ENCODE measurements at places on chromosomes 6 and 20.

- no peaks in the 10 kb centered on the region for H3K27me3 ChIP-seq
- H3K36me3 ChIP-seq: no peaks in the 10 kb centered on the region
- H3K27ac ChIP-seq: no peak overlapping the region
- no peak for DNase-seq
- H3K4me3 ChIP-seq: no peak overlapping the region
- no peaks in the 10 kb centered on the region for H3K4me1 ChIP-seq
Observed at GRCh38 chr20:54097236-54097529, 26.8 kb upstream of the BCAS1 start.

- peaks cover 33% of the 10 kb centered on the region for H3K27me3 ChIP-seq
- peak overlapping the region; percentile 97 for H3K27ac ChIP-seq
- H3K4me3 ChIP-seq: peak overlapping the region; percentile 84
Observed at GRCh38 chr6:142946924-142947713, 2.1 kb upstream of the HIVEP2 start.

DNA sequence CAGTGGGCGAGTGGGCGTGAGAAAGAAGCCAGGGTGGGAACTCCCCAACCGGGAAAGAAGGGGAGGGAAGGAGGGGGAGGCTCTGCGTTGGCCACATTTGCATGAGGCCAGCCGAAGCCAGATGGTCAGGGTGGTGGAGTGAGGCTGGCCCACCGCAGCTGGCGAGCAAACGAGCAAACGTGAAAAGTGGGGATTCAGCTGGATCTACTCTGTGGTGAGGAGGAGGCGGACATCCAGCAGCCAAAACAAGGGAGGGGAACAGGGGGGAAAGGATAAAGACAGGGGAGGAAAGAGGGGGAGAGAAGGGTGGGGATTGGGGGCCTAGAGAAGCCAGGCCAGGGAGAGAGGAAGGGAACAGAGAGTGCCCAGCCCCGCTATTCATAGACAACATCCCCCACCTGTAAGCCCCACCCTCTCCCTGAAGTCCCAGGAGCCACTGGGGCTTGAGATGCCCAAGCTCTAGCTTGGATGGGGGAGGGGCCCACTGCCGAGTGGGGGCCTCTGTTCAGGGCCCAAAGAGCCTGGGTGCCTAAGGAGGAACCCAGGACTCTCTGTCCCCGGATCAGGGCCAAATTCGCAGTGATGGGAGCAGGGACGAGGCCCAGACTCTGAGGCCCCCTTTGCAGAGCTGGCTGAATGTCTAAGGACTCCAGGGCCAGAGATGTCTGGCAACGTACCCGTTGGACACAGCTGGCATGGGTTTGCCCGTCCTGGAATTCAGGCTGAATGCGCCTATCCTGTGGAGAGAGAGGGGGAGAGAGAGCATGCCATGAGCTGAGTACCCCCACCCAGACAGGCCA is 45.1 kb downstream of the CPNE5 start:
- H3K27me3 ChIP-seq: no peaks in the 10 kb centered on the region
- 0 out of 2 replicates have a peak overlapping the region, but pooled peaks have one; percentile 45 for H3K27ac ChIP-seq
- peaks cover 24% of the 10 kb centered on the region for H3K4me1 ChIP-seq
- peak overlapping the region; percentile 37 for H3K4me3 ChIP-seq
- H3K36me3 ChIP-seq: no peaks in the 10 kb centered on the region

GRCh38 chr6:111096246-111096645 is 8.9 kb downstream of the SLC16A10 start:
- no peaks in the 10 kb centered on the region for H3K36me3 ChIP-seq
- H3K4me3 ChIP-seq: no peak overlapping the region
- no peak overlapping the region for H3K27ac ChIP-seq
- DNase-seq: no peak

DNA sequence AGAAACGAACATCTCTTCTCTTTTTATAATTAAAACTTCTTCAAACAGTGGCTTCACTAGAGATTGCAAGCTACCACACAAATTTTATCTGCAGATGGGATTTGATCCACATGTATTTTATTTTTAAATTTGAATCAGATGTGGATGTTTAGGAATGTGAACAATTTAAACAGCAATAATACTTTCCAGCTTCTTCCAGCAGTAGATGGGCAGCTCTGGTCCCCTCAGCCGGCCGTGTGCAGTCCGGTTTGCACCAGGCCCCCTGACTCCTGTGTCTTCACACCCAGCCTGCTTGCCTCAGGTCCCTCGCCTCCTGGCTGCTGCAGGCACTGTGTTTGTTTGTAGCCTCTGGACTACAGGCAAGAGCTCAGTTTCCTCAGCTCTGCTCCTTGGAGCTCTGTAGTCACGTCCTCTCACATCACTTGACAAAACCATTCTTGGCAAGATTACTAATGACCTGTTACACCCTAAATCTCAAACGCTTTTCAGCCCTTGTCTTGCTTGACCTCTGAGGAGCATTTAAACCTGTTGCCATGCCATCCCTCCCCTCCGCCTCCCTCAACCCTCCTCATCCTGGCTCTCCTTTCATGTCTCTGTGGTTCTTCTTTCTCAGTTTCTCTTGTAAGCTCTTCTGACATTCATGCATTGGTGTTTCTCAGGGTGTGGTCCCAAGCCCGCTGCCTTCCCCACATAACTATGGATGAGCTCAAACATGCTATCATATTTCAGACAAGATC is 13.2 kb upstream of the ZBTB24 start:
- no peaks in the 10 kb centered on the region for H3K36me3 ChIP-seq
- H3K27me3 ChIP-seq: no peaks in the 10 kb centered on the region
- H3K4me3 ChIP-seq: no peak overlapping the region
- H3K27ac ChIP-seq: no peak overlapping the region
- no peak for DNase-seq

GRCh38 chr6:16367571-16367970 is 129.2 kb downstream of the GMPR start:
- no peak overlapping the region for H3K27ac ChIP-seq
- H3K4me3 ChIP-seq: no peak overlapping the region
- H3K27me3 ChIP-seq: no peaks in the 10 kb centered on the region
- H3K36me3 ChIP-seq: no peaks in the 10 kb centered on the region

DNA sequence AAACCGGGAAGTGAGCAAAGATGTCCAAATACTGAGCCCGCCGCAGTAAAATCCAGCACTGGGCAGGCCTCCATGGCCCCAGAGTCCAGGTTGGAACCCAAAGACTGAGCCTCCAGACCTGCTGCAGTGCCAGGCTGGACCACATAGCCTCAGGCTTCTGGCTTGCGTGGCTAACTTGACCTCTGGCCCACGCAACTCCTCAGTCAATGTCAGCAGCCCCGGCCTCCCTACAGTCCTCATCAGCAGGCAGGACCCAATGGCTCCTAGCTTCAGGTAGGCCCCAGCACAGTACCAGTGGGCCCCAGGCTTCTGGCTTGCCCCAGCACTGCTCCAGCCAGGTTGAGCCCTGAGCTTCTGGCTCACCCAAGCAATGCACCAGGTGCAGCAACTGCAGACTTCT is 245.1 kb upstream of the AFDN start:
- no peak overlapping the region for H3K4me3 ChIP-seq
- no peaks in the 10 kb centered on the region for H3K27me3 ChIP-seq
- H3K36me3 ChIP-seq: no peaks in the 10 kb centered on the region
- no peaks in the 10 kb centered on the region for H3K4me1 ChIP-seq

GRCh38 chr6:112291161-112291762 is 36.9 kb upstream of the LAMA4 start:
- H3K36me3 ChIP-seq: no peaks in the 10 kb centered on the region
- H3K27me3 ChIP-seq: no peaks in the 10 kb centered on the region
- no peak overlapping the region for H3K4me3 ChIP-seq
- no peak overlapping the region for H3K27ac ChIP-seq
- no peak for DNase-seq
- peaks cover 9% of the 10 kb centered on the region for H3K4me1 ChIP-seq

GRCh38 chr6:41063884-41064285 is 8.3 kb downstream of the OARD1 start:
- H3K4me1 ChIP-seq: no peaks in the 10 kb centered on the region
- DNase-seq: no peak
- H3K27me3 ChIP-seq: no peaks in the 10 kb centered on the region

GRCh38 chr20:8306937-8307336 is 174.9 kb downstream of the PLCB1 start:
- no peak overlapping the region for H3K4me3 ChIP-seq
- peaks cover 14% of the 10 kb centered on the region for H3K4me1 ChIP-seq
- H3K27ac ChIP-seq: no peak overlapping the region
- DNase-seq: no peak
- no peaks in the 10 kb centered on the region for H3K36me3 ChIP-seq

DNA sequence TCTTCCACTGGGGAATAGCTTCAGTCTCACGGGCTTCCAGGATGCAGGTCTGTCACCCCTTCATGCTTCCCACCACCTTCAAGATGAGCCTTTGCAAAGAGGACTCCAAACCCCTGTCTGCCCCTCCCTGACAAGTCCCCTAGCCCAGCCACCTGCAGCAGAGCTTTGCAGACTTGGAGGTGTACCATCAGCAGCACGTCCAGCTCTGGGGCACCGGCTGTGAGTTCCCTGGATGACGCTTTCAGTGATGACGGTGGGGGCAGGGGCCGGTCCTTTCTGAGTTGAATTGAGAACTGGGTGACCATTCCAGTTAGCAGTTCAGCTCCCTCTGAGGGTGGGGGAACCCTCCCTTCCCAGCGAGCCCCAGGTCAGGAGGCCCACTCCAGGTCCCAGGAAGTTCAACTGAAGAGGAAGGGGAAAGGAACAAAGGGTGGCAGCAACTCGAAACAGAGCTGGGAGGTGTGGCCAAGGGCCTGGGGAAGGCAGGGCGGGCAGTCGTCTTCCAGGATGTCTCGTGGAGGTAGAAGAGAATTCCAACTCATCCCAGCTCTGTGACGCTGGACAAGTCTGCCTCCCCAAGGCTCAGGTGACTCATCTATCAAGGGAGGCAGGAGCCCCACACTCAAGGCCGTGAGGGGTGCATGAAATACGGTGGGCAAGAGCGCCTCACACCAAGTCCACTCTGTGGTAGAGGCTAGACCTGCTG is 86.0 kb downstream of the PTPN1 start:
- H3K27me3 ChIP-seq: no peaks in the 10 kb centered on the region
- H3K4me3 ChIP-seq: no peak overlapping the region
- peak; percentile 44 for DNase-seq
- no peaks in the 10 kb centered on the region for H3K36me3 ChIP-seq
- H3K4me1 ChIP-seq: no peaks in the 10 kb centered on the region

DNA sequence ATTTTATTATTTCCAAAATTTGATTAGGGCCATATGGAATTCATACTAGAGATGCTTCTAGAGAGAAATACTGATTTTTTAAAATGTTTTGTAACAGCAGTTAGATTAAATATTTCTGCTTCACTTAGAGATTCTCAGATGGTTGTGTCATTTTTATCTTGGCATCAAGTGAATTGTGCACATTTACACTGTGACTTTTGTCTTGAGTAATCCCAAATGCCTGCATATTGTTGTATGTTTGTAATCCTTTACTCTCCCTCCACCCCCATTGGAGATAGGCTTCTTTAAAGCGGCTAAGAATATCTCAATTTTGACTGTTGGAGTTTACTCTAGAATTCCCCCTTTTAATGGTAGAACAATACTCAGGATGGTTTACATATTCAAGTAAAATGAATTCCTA is 19.0 kb downstream of the STX16 start:
- H3K36me3 ChIP-seq: peaks cover 12% of the 10 kb centered on the region
- H3K27ac ChIP-seq: peak overlapping the region; percentile 97
- no peak for DNase-seq
- peak overlapping the region; percentile 5 for H3K4me3 ChIP-seq

DNA sequence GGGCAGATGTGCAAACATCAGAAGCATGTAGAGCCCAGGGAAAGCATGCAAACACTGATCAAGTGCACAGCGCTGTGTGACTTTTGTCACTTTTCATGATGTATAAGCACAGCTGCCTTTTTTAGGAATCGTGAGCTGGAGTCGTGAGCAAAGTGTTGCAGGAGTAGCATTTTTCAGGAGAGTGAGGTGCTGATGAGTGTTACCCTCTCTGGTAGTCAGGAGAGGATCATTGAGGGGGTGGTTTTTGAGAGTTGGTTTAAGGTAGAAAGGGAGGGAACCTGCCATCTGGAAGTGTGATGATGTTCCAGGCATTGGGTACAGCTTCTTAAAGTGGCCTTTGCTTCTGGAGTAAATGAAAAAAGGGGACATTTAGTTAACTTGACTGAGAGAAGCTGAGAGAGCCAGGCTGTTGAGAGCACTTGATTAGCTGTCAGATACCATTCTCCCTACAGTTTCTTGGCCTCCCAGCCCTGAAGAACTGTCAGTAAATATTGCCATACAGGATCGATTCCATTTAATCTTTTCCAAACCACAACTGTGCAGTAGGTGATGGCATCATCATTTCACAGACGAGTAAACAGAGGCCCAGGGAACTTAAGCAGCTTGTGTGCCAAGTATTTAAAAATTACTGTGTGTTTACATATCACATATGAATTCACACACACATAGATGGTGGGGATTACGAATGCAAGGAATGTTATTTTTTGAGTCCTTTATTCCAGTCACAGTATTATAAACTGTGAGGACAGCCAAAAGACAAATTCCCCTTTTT is 28.9 kb downstream of the TPD52L1 start:
- H3K27ac ChIP-seq: no peak overlapping the region
- no peak overlapping the region for H3K4me3 ChIP-seq

DNA sequence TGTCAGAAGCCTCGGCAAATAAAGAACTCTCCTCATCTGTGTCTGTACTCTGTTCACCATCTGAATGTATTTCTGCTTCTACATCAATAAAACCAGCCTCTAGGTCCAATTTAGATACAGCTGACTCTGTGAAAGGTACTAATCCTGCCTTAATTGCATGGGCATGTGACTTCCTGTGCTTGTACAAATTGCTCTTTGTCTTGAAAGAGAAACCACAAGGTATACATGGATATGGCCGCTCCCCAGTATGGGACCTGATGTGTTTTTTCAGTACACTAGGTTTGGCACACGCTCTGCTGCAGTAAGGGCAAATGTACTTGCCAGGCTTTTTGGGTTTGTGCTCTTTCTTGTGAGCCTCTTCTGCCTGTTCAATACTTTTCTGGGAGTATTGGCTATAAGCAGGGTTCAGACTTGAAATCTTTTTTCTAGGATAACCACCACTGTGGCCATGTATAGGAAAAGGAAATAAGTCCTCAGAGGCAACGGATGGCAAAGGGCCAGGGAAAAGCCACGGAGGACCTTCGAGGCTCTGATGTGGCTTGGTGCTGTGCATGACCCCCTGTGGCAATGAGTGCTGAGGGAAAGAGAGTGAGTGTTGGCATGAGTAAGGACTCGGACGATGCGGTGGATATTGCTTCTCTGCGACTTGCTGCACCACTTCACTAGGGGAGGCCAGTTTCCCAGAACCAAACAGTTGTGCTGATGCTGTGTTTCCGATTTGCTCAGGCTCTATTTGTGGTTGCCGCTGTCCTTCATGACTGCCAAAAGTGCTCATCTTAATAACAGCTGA is 170.9 kb downstream of the HIVEP2 start:
- no peaks in the 10 kb centered on the region for H3K4me1 ChIP-seq
- no peak overlapping the region for H3K4me3 ChIP-seq
- DNase-seq: no peak
- no peaks in the 10 kb centered on the region for H3K36me3 ChIP-seq

DNA sequence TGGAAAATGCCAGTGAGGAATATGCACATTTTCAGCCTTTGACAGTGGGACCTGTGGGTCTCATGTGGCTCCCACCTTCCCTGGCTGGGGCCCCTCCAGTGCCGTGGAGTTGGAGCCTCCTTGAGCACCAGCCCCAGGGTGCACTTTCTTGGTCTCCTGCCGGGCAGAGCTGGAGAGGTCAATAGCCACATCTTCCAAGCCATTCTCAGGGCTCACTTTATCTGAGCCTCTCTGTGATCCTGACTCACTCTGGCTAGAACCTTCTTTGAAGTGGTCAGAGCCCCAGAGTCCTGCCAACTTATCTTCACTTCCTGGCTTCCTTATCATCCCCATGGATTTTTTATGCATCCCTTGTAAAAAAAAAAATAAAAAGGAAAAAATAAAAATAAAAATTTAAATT is 5.7 kb downstream of the VSX1 start:
- no peaks in the 10 kb centered on the region for H3K36me3 ChIP-seq
- H3K27ac ChIP-seq: no peak overlapping the region
- H3K4me1 ChIP-seq: peaks cover 9% of the 10 kb centered on the region
- no peak overlapping the region for H3K4me3 ChIP-seq
- H3K27me3 ChIP-seq: peaks cover 57% of the 10 kb centered on the region

Data from GM23338 (cell line).